Stimulated activated CD4-positive, alpha-beta T cell treated with anti-CD3 and anti-CD28 coated beads, Interleukin-1b, Interleukin-23, amount 100 ng/mL, for 48 hours (primary cell): ENCODE measurements at places on chromosomes 2 and 18.

DNA sequence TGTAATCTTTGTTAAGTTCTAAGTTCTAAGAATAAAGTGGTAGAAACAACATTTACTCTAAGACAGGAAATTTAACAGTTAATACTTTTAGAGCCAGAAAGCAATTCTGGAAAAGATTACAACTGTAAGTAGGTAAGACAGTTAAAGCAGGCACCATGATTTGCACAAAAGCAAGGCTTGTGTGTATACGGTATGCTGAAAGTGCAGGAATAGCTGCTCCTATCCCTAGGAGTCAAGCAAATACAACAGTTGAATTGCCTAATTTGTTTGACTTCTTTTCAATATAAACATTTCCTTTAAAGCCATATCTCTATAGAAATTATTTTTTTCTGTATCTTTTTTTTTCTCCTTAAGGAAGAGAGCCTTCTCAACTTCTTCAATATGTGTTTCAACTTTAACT lies 116.4 kb downstream of the KCNJ3 start:
- DNase-seq, result no peak

DNA sequence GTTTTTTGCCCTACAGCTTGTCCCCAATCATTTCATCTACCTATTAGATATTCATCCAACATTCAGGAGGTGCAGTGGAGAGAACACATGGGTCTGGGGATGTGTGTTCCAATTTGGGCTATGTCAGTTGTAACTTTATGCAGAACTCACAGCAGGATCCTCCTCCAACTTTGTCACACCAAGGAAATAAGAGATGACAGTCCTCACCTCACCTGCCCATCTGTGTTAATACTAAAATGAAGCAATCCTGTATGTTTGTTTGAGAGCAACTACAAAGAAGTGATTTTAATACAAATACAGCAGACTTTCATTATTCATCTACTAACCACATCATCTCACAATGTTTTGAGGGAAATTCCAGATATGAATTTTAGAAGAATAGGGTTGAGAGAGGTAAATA lies 126.7 kb downstream of the ARHGAP15 start:
- DNase-seq, result no peak

GRCh38 chr2:104538077-104538476 lies 315.8 kb upstream of the POU3F3 start:
- DNase-seq, result no peak

GRCh38 chr18:13934058-13934457 lies 18.7 kb upstream of the MC2R start:
- DNase-seq, result no peak

DNA sequence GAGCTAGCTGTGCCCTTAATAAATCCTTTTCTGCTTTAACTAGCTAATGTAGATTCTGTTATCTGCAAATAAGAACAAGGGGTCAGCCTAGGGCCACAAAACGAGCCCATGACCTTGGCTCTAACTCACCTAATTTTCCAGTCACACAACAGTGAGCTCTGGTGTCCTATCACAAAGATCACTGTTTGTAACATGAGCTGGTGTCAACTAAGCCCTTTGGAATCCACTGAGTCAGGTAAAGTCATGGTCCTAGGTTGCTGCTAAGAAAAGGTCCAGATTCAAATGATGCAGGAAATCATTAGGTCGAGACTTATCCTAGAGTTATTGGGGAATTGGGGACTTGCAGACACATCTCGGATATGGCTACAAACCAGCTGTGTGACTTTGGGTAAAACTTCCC lies 49.9 kb downstream of the ST8SIA5 start:
- DNase-seq, result no peak

- DNase-seq, result no peak
These were observed 27.0 kb downstream of the IRS1 start for GRCh38 chr2:226772389-226773179.

GRCh38 chr2:114534116-114535084 lies 92.0 kb downstream of the DPP10 start:
- no peak for DNase-seq

GRCh38 chr2:232483311-232483922 lies 4.2 kb downstream of the ECEL1 start:
- no peak for DNase-seq

GRCh38 chr2:206232287-206233035 lies 42.0 kb upstream of the ZDBF2 start:
- no peak for DNase-seq

DNA sequence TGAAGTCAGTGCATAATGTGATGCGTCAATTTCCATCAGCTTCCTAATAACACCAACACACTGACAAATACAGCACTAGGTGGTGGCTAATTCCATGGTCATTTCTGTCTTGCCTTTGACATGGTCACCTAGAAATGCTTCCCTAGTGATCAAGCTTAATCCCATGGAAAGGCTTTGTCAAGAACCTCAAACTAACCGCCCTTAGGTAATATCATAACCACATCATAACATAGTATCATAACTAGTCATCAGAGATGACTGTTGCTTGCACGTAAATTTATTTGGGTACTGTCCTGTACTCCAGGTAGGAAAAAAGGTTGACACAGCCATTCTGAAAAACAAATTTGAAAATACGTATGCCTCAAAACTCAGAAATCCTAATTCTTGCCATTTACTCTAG lies 471.8 kb downstream of the IRS1 start:
- DNase-seq, result no peak

- DNase-seq, result no peak
These were observed 5.2 kb upstream of the FHL2 start for GRCh38 chr2:105403783-105404698.

GRCh38 chr2:41079011-41079410 lies 627.1 kb upstream of the SLC8A1 start:
- no peak for DNase-seq

DNA sequence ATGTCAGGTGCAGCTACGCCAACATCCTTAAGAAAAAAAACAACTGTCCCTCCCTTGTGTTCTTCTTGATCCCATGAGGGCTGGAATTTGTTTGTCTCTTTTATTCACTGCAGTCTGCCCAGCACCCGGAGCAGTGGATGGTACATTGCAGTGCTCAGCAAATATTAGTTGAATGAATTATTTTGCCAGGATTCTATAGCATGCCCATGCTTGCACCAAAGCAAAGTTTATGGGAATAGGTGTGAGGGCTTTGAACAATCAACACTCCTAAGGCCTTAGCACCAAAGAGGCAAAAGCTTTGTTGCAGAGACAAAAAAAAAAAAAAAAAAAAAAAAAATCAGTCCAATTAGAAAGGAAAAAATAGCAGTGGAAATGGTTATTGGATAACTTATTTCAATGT lies 28.7 kb upstream of the DCC start:
- no peak for DNase-seq

DNA sequence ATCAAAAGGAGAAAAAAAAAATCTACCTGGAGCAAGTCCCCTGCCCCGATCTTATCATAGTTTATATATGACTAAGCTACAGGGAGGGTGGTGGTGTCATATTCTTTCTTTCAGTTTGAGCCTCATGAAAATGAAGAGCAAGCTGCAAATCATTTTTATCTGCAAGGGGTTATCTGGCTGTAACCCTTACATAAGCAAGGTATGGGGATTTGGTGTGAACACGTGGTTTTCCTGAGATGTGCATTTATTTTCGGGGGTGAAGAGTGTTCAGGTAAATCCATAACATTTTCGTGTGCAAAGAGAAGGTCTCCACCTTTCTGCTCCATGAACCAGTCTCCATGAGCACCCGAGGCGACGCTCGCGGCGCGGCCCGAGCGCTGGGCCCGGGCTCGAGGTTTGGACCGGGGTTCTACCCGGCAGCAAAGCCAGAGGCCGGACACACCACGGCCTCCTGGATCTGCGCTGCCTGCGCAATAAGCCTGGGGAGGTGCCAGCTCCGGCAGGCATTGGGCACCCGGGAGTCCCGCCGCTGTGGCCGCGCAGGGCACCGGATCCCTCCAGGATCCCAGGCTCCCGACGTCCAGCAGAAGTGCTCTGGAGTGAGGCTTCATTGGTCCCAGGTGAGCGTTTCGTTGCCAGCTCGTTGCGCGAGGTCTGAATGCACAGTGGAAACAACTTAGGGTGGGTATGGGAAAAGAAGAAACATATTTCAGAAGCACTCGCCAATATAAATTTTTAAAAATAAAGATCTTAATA lies 36.1 kb upstream of the GPD2 start:
- peak; percentile 38 for DNase-seq

- DNase-seq, result no peak
These were observed 48.2 kb downstream of the HAUS1 start for GRCh38 chr18:46152436-46152807.

- DNase-seq, result no peak
These were observed 377.5 kb downstream of the OSR1 start for GRCh38 chr2:18980786-18981430.

GRCh38 chr18:64179556-64180080 lies 30.7 kb upstream of the LINC00305 start:
- no peak for DNase-seq

DNA sequence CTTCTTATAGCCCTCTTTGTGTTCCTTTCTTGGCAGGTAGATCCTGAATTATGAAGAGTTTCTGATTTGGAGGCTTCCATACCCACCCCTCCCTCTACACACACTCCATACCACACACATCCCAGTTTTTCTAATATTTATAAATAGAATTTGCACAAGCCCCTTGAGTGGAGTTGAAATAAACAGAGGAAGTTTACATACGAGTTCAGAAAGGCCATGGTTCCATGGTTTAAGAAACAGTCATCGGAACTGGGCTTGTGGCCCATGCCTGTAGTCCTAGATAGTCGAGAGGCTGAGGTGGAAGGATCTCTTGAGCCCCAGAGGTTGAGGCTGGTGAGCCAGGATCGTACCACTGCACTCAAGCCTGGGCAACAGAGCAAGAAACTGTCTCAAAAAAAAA lies 62.7 kb upstream of the TANC1 start:
- DNase-seq, result no peak

GRCh38 chr2:210503725-210504191 lies 27.2 kb upstream of the LANCL1 start:
- no peak for DNase-seq

DNA sequence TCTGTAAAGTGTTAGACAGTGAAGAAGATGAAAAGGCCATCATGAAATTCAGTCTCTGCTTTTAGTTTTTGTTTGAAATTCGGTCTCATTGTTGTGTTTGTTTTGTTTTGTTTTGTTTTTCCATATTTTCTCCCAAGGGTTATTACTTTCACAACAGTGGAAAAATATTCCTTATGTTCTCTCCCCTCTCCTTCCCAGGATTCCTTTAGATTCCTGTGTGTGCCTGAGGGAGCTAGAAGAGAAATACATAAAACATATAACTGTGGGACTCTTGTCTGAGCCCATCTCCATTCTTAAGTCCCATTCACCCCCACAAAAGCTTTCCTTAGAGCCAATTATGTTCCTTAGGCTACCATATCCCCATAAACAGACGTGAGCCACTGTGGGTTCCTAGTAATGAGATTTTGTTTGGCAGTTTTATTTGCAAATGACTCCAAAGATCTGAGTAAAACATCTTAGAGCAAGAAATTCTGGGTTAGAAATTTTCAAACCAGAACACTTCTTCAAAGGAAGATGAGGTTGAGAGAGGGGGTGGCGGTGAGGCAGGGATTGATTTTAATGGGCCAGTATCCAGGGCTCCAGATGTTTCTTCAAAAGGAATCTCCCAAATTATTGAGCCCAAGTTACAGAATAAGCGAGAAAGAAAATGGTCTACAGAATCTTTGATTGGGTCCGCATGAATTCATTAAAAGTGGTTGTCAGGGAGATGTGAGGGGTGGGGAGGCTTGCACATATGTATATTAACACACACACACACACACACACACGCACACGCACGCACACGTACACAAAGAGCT lies 157.8 kb upstream of the TNP1 start:
- DNase-seq, result no peak

GRCh38 chr2:98515250-98515991 lies 70.8 kb downstream of the INPP4A start:
- no peak for DNase-seq

DNA sequence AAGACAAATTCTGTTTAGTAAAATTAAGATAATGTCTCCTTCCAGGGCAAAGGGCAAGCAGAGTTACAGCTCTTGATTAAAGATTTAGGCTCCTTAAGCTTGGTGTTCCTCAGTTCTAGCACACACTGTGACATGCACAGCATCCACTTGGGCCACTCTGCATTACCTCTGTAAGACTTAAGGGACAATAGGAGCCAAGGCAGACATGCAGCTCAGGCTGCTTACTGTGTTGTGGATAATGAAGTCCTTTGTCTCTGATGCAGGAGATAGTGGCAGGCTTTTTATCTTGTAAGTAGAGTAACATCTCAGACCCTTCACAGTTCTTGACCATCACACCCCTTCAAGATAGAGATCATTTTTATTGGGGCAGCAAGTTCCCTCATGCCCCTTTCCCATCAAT lies 31.2 kb downstream of the RBM45 start:
- no peak for DNase-seq

DNA sequence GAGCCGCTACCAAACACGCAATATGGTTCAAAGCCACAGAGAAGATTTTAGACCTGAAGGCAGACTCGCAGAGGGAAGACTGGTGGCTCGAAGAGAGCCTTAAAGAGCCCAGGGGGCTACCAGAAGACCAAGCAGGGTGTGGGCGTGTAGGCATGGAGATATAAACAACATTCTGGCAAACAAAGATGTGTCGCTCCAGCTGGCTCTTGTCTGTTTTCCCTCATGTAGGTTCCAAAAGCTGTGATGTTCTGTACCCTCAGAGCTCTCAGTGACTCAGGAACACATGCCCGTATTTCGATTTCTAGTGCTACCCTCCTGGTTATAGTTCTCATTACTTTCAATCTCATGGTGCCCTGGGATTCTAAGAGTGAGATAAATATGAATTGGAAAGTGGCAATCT lies 44.5 kb downstream of the DOCK10 start:
- DNase-seq, result no peak

- no peak for DNase-seq
These were observed 231.8 kb upstream of the SPOPL start for GRCh38 chr2:138269765-138270164.

DNA sequence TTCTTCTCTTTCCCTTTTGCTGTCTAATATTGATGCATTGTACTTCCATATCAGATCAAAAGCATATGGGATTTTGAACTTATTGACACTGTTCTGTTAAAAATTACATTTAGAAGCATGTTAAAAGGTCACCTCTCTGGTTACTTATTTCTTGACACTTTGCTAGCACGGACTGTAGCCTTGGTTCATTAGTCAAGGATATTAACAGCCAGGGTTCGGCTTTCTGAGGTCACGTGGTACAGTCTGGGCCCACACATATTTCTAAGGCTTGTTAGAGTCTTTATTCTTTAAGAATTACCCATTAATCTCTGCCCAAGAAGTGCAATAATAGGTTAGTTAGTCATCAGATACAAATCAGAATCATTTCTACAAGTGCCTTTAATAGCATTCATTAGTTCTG lies 1035.8 kb upstream of the FANCL start:
- no peak for DNase-seq

- no peak for DNase-seq
These were observed 145.4 kb upstream of the SPOPL start for GRCh38 chr2:138356178-138356577.

GRCh38 chr2:207399301-207399700 lies 130.5 kb upstream of the CREB1 start:
- no peak for DNase-seq

DNA sequence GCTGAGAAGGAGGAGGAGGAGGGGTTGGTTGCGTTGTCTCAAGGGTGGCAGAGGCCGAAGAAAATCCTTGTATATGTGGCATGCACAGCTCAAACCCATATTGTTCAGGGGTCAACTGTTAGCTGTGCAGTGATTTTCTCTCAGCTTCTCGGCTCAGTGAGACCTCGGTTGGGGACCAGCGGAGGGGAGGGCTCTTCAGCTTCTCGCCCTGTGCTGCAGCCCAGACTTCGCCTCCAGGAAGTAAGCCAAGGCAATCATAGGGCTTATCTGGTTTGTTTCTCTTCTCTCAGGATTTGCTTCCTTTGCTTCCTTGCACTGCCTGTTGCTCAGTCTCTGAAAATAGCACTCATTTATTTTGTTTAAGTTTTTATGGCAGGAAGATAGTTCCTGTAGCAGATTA lies 85.5 kb downstream of the SOWAHC start:
- DNase-seq, result no peak

GRCh38 chr18:79631096-79631507 lies 48.5 kb upstream of the CTDP1 start:
- no peak for DNase-seq
